ENCODE measurements at places on chromosomes 1 and 21.

- DNase-seq, result peak; percentile 73
Observed at GRCh38 chr1:201346337-201346939, 31.0 kb downstream of the TNNT2 start.

DNA sequence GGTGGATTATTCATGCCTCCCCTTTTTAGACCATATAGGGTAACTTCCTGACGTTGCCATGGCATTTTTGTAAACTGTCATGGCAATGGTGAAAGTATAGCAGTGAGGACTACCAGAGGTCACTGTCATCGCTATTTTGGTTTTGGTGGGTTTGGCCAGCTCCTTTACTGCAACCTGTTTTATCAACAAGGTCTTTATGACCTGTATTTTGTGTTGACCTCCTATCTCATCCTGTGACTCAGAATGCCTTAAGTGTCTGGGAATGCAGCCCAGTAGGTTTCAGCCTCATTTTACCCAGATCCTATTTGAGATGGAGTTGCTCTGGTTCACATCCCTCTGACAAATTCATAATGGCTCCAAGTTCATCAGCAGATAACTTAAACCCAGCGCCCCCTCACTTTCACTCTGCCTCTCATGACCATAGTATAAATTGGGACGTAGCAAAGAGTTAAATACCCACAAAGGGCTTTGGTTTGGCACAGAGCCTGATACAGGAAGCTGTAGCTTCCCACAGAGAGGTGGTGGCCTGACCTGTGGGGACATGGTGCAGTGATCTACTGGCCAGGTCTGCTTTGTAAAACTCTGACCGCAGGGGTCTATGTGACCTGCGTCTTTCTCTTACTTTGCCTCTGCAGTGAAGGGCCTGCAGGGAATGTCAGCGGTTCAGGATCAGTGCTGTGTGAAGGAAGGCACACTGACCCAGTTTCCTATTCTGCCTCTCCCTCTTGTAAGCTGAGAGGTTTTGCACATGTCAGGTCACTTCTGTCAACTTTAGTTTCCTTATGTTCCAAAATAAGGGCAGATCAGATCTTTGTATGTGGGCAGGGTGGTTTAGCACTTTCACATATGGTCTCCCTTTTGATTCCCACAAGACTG is 78.1 kb upstream of the ZNF644 start:
- DNase-seq, result no peak

- peak; percentile 20 for DNase-seq
Observed at GRCh38 chr1:95169548-95169947, 52.4 kb downstream of the TLCD4 start.

- DNase-seq, result no peak
Observed at GRCh38 chr1:113765306-113766230, 6.3 kb upstream of the PHTF1 start.

GRCh38 chr1:39174390-39175081 is 30.0 kb upstream of the MACF1 start:
- DNase-seq, result no peak

- DNase-seq, result no peak
Observed at GRCh38 chr21:35882791-35883240, 177.5 kb downstream of the SETD4 start.

DNA sequence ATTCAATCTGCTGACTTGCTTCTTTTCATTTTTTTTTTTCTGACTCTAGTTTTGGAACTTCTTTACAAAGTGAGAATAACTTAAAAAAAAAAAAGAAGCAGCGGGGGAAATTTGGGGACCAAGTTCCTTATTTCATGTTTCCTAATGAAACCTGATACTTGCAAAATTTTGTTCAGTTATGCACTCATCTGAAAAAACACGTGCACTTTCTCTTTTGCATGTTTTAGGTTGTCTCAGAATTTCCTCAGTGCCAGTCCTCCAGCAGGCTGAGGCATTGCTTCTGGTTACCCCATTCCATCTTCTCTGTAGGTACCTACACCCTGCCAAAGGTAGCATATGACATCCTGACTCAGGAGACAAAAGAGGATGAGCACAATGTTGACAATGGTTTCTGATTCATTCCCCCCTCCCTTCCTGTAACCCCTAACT is 299.7 kb downstream of the GRIK1 start:
- no peak for DNase-seq

- DNase-seq, result no peak
Observed at GRCh38 chr1:168640182-168640581, 63.8 kb downstream of the XCL1 start.

- no peak for DNase-seq
Observed at GRCh38 chr21:34730756-34731445, 62.1 kb downstream of the CLIC6 start.

DNA sequence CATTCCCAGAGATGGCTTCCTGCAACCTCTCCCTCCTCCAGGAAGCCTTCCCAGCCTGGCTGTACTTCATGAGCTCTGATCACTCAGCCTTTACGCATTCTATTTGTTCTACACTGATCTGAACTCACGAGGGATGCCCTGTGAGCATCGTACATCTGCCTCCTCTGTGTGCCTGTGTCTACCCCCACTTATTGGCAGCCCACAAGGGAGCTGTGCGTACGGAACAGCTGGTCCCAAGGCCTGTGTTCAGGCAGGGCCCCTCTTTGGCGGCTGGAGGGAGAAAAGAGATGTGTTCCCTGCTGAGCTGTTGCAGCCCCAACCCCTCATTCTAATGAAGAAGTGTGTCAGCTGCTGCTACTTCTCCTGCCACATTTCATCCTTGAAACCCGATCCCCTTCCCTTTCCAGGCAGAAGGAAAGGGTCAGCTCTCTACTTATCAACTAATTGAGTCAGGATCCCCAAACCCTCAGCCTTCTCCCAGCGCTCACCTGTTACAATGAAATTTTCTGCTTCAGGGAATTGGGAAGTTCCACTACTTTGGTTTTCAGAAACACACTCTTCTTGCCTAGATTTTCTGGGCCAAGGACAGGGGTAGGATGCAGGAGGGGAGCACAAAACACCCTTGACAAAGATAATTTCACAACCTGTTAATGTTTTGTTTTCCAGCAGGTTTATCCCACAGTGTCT is 3.2 kb downstream of the INKA2 start:
- DNase-seq, result no peak

- no peak for DNase-seq
Observed at GRCh38 chr1:230594214-230594773, 48.0 kb upstream of the COG2 start.

GRCh38 chr1:60173006-60173405 is 99.4 kb upstream of the C1orf87 start:
- no peak for DNase-seq

- peak; percentile 43 for DNase-seq
Observed at GRCh38 chr1:229203030-229203751, 67.7 kb upstream of the RAB4A start.

DNA sequence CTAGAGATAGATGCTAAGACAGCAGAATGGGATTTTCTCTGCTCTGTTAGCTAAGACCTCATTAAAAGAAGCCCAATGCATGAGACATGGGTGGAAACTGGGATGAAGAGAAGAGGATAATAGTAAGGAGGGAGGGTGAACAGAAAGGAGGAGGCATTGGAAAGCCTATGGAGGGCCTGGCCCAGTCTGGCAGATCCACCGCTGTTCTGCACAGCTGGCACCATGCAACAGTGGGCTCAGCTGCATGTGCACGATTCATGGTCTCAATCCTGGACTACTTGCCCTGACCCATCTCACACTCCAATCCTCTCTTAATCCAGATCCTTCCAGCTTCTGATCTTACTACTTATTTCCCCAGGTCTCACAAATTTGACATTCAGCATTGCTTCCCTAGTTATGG is 2.2 kb downstream of the PHC2 start:
- DNase-seq, result no peak

- peak; percentile 95 for DNase-seq
Observed at GRCh38 chr1:31955917-31956736, 18.0 kb upstream of the PTP4A2 start.

GRCh38 chr1:160657250-160657781 is 10.5 kb upstream of the SLAMF1 start:
- no peak for DNase-seq

GRCh38 chr1:96521994-96522760 is 199.4 kb upstream of the PTBP2 start:
- peak; percentile 35 for DNase-seq

- DNase-seq, result peak; percentile 56
Observed at GRCh38 chr1:179021873-179022272, 3.8 kb upstream of the FAM20B start.
